KG1 (cell line): ENCODE measurements at places on chromosomes 6 and 20.

GRCh38 chr6:87054143-87054833, 40.6 kb downstream of the CGA start:
- no peak for DNase-seq

DNA sequence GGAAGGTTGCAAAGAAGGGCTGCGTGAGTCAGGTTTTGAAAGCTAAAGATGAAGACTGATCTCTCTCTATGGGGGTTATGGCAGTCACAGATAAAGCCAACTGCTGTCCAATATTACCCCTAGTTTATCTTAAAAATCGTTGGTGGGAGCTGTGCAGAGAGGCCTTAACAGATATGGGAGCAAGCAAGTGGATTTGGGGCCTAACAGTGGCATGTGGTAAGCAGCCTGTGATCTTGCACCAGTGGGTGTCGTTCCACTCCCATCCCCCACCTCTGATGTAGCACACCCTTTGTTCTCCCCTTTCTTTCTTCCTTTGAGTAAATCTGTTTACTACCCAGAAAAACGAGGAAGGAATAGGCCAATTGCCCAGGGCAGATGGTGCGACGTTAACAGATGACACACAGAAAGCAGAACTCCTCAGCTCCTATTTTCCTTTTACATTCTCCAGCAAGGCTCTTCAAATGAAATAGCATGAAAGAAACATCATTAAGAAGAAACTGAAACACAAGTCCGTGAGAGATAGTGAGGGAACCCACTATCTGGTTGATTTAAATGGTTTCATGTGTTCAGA, 274.1 kb upstream of the CITED2 start:
- no peak for DNase-seq

- no peak for DNase-seq
Observed at GRCh38 chr6:116349216-116349615, 21.5 kb upstream of the DSE start.

GRCh38 chr6:142316791-142317368, 15.1 kb downstream of the ADGRG6 start:
- no peak for DNase-seq

GRCh38 chr6:169843110-169843509, 91.7 kb downstream of the ERMARD start:
- DNase-seq: no peak

DNA sequence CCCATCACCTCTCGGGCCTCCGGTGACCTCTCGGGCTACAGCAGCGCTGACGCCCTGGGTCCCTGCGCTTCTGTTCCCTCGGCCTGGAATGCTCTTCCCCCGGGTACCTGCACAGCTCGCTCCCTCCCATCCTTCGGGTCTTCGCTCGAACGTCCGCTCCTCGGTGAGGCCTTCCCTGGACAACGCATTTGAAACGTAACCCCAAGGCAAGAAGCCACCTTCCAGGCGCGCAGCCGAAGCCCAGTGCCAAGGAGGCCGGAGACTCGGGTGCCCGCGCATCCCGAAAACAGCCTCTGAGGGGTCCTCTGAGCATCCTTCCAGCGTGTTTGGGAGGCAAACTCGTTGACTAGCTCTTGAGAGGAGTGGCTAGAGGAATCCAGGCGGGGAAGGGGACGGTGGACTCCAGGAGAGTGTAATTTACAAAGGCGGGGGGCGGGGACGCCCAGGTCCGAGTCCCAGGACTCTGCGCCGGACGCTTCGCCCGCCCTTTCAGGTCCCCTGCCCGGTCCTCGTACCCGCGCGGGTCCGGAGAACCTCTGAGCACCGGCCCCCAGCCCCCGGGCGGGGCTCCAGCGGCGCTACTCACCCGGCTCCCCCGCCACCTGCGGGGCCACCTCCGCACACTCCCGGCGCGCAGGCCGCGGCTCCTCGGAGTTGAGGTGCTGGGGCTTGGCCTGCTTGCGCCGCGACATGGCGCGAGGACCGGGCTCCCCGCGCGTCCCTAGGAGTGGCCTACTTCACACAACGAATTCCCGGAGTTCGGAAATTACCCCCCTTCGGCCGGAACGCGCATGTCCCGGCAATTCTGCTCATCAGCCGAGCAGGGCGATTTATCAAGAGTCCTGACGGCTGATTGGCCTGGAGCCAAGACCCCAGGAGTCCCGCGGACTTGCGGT, 86.8 kb downstream of the ZFP64 start:
- no peak for DNase-seq

- DNase-seq: no peak
Observed at GRCh38 chr20:26276554-26277210, 580.0 kb upstream of the ZNF337 start.
